ENCODE measurements at places on chromosomes 5 and 9.

GRCh38 chr9:133526721-133527321 is 2.1 kb upstream of the MYMK start:
- no peak for DNase-seq

- peak; percentile 10 for DNase-seq
Measured at GRCh38 chr5:73596705-73597328, 29.2 kb upstream of the ARHGEF28 start.

DNA sequence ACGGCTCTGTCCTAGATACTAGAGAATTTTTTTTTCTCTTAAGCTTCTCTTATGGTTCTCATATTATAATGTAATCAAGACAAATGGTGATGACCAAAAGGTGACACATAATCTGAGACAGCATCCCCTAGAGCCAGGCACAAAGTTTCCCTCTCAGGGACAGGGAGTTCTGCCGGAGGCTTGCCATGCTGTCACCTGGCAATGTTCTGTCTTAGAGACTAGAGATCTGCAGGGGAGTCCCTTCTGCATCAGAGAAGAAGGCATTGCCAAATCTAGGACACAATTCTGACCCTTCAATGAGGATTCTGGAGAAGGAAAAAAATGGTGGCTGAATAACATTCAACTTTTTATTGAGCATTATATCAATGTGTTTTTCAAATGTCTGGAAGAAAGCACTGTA is 261.2 kb upstream of the TRPC7 start:
- no peak for DNase-seq

DNA sequence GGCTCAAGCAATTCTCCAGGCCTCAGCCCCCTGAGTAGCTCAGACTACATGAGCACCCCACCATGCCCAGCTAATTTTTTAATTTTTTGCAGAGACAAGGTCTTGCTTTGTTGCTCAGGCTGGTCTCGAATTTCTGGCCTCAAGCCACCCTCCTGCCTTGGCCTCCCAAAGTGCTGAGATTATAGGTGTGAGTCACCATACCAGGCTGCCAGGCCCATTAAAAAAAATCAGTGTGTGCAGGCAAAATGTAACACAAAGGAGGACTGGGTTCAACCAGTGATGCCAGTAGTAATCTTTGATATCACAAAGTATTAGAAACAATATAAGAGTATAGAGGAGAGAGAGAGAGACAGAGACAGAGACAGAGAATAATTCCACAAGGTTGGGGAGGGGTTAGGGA is 322.7 kb downstream of the MSX2 start:
- no peak for DNase-seq

- no peak for DNase-seq
Measured at GRCh38 chr5:65073250-65073661, 304.5 kb downstream of the CWC27 start.

DNA sequence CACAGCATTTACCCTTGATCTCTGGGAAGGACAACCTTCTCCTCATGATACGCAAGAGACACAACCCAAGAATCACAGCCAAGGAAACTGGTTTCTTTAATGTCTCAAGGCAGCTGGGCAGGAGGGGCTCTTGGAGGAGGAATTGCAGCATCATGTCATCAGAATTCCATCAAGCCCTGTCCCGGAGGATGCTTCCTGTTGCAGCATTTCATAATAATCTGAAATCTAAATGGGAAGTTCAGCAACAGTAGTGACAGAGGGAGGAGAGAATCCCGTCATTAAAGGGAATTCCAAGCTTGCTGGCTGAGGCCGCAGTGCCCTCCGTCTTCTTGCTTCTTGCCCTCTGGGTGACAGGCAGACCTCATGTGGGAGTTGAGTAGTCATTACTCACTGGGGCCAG is 192.7 kb downstream of the TENT4A start:
- DNase-seq: no peak

- no peak for DNase-seq
Measured at GRCh38 chr9:109735801-109736200, 44.2 kb upstream of the PALM2AKAP2 start.

DNA sequence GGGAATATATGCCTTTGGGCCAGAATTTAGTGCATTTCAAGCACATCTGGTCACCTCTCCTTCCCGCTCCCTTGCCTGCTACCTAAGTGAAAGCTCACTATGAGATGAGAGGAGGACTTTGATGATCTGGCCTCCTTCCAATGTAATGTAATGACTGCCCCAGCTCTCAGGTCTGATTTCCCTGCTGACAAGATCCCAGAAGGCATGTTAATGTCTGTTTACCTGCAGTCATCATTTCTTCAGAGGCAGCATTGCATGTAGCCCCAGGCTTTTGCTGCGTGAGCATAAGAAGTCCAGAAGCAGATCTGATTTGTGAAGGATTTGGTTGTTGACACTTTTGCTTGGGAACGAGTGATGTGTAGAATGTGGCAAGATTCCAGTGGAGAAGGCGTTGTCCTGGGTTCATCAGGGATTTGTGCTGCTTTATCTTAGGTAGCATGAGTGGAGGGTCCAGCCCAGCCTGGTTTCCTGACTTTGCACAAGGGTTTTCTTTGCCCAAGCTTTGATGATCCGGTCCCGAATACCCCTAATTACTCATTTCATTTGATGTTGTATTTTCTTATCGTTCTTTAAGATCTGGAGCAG is 192.7 kb downstream of the GOLPH3 start:
- no peak for DNase-seq

GRCh38 chr9:112104901-112105300 is 70.2 kb downstream of the SUSD1 start:
- DNase-seq: no peak

DNA sequence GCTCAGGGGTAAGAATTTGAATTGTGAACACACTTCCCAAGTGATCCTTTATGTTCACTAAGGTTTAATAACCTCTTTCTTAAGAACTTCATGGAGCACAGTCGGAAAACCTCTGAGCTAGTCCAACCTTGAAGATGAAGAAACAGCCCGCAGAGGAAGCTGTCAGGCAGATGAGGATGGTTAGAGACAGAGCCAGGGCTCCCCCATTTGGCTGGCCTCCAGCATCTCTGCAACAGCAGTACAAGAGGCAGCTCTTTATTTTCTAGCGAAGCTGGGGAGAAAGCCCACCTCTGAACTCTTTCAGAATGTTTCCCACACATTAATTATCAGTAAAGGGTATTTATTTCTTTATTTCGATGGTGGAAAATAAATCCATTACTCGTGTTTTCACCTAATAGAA is 350.8 kb downstream of the DMRT2 start:
- no peak for DNase-seq

GRCh38 chr9:98087420-98088354 is 31.2 kb downstream of the NANS start:
- DNase-seq: peak; percentile 24
